ENCODE measurements at places on chromosomes 6 and 20.

DNA sequence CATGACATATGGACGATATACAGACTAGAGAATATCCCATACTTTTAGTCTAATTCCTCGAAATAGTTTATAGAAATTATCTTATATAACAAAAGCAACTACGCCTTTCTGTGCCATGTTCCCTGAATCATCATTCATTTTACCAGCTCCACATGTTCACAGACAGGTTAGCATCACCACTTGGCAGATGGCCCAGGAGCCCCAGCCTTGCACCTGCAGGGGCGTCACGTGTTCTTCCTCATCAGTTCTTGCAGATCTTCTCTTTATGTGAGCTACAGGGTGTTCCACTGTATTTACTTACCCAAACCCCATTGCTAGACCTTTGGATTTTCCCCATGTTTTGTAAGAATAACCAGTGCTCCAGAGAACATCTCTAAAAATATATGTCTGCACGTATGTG lies 12.6 kb upstream of the BNIP5 start:
- no peak for DNase-seq

DNA sequence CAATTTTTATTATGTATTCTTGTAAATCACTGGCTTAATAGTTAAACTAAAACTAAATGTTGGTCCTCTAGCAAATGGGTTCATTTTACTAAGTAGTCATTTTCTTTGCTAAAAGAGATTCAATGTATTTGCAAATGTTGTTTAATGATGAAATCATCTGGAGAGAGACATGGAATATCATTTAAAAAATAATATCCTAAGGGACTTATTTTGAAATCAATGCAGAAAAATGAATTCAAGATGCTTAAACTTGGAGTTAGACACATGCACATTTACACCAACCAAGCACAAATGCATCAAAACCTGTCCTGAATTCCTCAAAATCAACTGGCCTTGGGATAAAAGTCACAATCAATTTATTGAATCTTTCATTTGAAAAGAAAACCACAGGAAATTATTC lies 165.0 kb upstream of the RNF217 start:
- no peak for DNase-seq

DNA sequence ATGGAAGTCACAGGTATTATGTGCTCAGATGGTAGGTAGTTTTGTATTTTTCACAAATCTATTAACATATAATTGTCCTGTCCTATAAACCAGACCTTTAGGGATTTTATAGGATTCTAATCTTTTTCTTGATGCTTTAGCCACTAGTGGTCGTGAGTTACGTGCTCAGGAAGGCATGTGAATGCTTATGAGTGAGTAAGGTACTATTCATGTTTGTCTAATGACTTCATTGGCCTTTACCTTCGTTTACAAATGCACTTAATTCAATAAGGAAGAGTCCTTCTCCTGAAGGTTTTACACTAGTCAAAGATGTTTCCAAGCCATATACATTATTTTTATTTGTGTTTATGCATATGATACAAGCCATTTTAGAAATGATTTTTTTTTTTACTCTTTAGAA lies 23.0 kb downstream of the PACRG start:
- DNase-seq = peak; percentile 46

DNA sequence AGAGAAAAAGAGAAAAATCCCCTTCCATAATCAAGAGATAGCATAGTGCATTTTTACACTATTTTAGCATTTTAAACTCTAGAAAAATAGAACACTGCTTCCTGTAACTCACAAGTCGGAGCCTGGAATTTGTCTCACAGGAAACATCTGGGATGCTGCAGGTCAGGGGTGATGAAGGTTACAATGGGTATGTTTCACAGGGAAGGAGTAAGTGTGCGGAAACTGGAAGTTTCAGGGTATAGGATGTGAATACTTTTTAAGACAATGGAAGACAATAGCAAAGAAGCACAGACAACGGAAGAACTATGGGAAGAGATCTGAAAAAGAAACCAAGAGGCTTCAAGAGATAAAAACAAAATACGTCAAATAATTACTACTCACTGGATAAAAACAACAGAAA lies 361.0 kb upstream of the MARCKS start:
- no peak for DNase-seq

- DNase-seq = no peak
Observed at GRCh38 chr6:144606083-144606482, 320.9 kb downstream of the UTRN start.

Data from fibroblast of skin of right biceps (primary cell).